Stimulated activated CD4-positive, alpha-beta T cell treated with anti-CD3 and anti-CD28 coated beads, Interleukin-12 subunit alpha, Interleukin-12 subunit beta, amount 100 ng/mL, for 48 hours (primary cell): ENCODE measurements at places on chromosomes 11 and 22.

DNA sequence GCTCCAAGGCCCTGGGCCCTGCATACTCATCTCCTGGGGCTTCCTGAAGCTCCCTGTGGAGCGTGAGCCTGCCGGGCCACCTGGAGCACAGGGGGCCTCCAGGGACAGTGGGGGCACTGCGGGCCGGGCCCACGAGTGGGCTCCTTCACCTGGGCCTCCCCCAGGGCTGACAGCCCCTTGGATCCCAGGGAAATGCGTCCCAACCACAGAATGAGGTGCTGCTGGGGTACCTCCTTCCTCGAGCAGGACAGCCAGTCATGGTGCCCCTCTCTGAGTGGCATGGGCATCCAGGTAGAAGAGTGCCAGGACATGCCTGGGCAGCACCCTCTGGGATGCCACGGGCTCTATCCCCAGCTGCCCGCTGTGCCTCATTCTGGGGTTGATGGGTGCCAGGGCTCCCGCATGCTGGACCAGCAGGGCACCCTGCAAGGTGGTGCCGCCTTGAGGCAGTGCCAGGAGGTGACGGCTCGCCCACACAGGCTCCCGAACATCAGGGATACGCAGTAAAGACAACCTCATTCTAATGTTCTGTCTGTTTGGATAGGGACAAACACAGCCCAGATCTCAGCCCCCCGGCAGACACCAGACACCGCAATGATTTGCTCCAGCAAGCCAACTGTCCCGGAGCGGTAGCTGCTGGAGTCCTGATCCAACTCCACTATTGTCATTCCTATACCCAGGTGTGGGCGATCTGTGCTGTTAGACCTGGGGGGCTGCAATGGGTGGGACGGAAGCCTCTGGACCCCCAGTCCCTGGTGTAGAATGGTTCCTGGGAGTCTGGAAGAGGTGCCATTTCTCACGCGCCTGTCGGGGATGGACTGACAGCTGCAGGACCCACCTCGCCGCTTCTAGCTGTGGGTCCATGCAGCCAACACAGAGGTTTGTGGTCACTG is 25.8 kb downstream of the KRTAP5-5 start:
- no peak for DNase-seq

DNA sequence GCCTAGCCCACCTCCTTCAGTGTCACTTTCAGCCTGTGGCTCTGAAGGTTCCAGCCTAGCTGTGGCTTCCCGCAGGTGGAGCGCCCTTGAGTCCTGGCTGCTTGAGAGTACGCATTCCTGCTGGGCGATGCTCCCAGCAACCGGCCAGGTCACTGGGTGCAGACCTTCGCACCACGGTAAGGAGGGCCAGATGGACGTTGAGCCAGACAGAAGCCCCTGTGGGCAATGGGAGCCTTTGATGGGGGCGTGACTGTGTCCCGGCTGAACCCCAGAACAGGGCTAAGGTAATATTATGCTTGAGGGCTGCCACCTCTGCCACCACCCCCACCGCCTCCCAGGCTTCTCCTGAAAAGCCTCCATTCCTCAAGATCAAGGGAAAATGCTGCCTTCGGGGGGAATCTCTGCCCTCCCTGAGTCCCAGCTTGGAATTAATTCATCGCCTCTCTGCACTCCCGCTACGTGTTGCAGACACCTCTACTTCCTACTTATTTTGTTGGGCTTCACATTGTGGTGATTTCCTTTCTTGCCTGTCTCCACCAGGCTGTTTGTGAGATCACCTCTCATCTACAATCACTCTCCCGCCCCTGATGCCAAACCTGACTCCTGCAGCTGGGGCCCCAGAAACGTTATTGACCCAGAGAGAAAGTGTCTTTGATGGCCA is 144.9 kb upstream of the NECTIN1 start:
- DNase-seq, result no peak

DNA sequence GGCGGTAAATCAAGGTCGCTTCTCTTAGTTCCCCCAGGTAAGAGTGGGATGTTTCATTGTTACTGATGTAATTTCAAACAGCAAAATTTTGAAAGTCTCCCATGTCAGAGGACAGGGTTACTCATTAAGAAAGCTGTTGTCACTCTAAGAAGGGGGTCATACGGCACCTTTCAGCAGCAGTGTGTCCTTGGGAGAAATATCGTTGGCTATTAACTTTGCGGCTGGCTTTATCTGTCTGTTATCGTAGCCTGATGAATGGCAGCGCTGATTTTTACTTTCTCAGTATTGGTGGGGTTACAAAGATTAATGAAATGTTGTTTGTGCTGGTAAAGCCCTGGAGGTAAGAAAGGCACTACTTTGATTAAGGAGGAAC is 27.5 kb upstream of the FBXO3 start:
- no peak for DNase-seq

DNA sequence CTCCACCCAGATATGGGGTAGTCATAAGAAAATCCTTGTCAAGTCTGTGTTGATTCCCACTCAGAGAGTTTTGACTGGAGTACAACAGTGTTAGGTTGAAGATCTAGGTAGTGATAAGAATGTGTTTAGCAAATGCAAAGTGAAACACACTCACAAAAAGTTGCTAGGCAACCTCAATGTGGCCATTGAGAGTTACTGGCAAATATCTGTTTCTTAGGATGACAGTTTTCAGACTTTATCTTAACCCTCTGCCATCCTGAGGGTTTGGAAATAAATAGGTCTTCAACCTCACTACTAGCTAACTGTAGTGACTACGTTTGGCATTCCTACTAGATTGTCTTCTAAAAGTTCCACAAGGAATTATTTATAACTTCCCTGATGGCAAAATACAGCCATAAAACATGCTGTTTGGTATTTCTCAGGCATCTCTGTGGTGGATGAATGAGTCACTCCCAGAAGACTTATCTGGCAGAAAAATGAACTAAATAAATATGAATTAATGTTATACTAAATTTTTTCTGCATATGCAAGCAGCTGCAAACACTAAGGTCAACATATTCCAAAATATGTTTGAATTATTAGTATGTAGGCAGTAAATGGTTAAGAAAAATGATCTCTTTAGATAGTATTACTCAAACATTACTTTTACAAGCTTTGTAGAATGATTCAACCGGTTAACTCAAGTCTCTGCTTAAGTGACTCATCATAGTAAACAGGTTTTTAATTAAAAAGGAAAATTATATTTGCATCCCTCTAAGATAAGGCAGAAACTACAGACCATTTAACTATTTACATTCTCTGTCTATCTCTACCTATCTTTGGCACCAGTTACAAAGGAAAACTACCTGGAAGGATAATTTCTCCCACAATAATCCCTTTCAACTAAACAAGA is 17.1 kb upstream of the SYTL2 start:
- no peak for DNase-seq

DNA sequence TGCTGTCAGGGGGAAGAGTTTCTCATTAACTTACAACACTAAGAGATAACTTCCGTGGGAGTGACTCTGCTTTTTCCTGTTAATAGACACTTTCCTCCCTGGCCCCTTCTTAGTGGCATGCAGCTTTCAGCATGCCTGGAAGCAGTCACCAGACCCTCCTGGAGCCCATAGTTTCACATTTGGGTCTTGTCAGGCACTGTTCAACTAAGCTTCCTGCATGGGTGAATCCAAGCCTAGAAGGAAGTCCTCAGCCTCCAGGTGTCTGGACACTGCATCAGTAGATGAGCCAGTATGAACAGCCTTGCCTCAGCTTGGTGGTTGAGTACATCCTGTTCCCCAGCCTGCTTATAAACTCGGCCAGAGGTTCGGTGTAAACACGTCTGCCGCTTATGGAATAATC is 68.1 kb downstream of the PPP6R3 start:
- DNase-seq, result no peak

- DNase-seq, result no peak
Observed at GRCh38 chr11:93577286-93577685, 34.1 kb upstream of the SMCO4 start.

DNA sequence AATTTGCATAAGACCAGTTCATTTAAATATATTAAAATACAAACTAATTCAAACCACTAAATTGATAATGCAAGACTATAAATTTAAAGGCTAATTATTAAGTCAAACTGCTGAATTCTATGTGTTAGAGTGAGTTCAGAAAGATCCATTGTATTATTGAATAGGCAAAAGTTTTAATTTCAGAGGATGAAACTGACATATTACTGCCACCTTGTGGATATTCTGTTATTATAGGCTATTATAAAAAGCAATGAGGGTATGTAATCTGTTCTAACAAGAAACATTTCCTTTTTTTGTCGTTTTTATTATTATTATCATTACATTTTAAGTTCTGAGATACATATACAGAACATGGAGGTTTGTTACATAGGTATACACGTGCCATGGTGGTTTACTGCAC is 20.9 kb upstream of the NAALAD2 start:
- DNase-seq, result no peak

DNA sequence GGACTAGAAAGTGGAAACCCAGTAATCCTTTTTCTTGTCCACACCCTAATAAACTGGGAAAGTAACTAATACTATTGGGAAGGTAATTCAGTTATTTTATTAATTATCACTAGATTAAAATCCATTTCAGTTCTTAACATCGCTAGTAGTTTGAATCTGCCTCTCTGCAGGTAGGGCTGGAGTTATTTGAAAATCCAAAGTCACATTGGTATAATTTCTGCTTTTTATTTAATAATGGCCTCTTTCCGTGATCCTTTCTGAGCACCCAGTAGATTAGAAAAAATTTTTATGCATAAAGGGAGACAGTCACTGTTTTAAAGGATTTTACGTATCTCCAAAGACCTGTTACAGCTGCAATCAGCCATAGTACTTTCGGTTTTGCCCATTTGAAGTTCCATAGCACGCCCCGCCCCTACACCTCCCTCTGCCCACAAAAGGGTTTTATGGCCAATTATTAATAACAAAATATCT is 605 bp upstream of the COPB1 start:
- DNase-seq, result no peak
